ENCODE measurements at places on chromosomes 6 and 20.

GRCh38 chr20:56806952-56807517, 177.9 kb downstream of the TFAP2C start:
- no peak for DNase-seq

DNA sequence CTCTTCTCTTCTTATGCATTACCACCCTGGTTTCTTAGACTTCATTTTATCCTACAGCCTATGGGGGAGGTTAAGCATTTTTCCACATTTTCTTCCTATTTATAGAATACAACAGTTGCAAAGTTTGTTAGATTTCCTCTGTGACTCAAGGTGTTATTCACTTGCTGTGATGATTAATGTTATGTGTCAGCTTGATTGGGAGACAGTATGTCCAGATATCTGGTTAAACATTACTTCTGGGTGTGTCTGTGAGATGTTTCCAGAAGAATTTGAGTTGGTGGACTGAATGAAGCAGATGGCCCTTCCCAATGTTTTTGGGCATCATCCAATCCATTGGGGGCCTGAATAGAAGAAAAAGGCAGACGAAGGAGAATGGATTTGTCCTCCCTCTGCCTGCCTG, 131.3 kb downstream of the C6orf118 start:
- DNase-seq, result peak; percentile 22

- no peak for DNase-seq
Measured at GRCh38 chr6:33845031-33845745, 41.4 kb upstream of the MLN start.

- peak; percentile 18 for DNase-seq
Measured at GRCh38 chr20:37651932-37652331, 41.9 kb upstream of the CTNNBL1 start.

DNA sequence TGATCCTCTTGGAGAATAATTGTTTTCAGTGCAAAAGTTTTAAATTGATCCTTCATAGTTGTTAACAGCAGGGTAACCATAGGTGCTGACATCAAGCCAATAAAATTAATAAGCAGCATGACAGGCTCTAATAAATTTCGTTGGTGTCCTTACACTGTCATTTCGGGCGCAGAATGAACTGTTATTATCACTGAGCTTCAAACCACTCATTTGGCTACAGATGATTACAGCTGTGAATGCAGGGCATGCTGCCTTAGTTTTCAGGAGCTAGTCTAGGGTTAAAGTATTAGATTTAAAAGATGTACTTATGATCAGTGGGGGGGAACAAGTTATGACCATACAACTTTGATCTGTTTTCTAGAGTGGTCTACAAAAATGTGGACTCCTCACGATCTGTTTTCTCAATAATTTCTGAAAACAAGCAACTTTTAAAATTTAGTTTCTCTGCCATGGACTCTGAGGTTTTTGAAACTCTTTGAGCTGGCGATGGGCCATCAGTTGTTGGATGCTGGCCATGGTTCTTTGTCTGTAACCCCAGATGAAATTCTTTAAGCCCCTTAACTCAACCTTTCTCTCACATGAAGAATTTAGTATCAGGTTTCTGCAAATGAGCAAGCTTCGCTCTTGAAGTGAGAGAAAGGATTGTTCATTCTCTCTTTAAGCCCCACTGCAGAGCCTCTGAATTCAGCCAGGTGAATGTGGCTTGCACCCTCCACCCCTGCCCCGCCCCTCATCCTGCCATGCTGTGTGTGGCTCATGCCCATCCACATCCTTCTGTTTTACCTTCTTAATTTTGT, 99.1 kb upstream of the MTHFD1L start:
- no peak for DNase-seq

- DNase-seq, result peak; percentile 88
Measured at GRCh38 chr6:31058128-31058894, 48.0 kb downstream of the MUC22 start.

- DNase-seq, result no peak
Measured at GRCh38 chr6:164882236-164882635, 427.2 kb downstream of the C6orf118 start.

GRCh38 chr20:49846206-49846807, 33.7 kb downstream of the SLC9A8 start:
- DNase-seq, result peak; percentile 62

GRCh38 chr20:34088305-34089174, 23.5 kb downstream of the EIF2S2 start:
- DNase-seq, result no peak

DNA sequence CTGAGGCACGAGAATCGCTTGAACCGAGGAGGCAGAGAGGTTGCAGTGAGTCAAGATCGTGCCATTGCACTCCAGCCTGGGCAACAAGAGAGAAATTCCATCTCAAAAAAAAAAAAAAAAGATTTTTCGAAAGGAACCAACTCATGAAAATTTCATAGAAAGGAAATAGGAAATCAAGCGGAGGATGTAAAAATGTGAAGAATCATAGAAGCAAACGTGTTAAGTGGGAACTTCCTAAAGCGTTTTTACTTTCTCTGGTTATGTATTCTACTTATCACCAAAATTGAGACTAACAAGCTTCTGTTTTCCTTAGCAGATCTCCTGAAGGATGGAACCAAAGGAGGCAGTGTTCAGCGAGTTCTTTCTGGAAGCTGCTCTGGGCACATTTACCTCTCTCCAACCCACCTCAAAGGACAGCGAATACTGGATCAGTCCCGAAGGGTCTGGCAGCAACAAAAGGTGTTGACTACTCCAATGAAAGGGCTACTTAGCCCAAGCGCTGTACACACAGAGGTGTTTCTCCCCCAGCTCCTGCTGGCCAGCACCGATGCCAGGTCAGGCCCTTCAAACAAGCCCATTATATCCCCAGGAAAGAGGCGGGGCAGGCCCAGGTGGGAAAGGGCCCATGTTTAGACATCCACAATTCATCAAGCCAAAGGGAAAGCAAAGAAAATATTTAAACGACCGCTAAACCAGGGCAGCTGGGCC, 327.5 kb upstream of the JARID2 start:
- no peak for DNase-seq

DNA sequence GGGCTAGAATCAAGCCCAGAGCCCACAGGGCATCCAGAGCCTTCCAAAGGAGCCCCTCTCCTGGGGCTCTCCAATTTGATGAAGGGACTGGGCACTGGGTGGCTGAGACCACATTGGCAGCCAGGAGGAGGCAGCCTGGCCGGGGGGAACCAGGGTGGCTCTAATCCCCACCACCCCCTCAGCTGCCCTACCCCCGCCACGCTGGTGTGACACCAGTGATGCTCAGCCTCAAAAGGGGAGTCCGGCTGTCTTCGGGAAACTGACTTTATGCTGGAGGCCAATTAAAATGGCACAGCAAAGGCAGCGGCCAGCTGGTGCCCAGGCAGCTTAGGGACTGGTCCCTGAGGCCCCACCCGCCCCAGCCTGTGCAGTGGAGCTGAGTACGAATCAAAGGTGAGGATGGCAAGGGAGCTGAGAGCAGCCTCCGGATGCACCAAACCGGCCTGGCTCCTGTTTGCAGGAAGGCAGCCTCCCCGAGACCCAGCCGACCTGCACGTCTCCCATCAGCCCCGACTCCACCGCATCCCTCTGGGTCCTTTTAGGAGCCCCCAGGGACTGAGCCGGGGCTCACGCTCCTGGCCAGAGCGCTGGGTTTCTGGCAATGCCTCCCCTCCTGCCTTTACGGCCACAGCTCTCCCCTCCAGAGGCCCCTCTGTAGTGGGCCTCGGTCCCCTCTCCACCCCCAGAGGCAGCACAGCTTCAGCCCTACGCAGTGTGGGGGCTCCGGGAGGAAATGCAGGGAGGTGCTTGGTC, 28.5 kb downstream of the CHRNA4 start:
- no peak for DNase-seq

GRCh38 chr20:56004611-56005388, 519 bp downstream of the CBLN4 start:
- no peak for DNase-seq

GRCh38 chr6:159252955-159253508, 83.8 kb downstream of the FNDC1 start:
- peak; percentile 41 for DNase-seq

DNA sequence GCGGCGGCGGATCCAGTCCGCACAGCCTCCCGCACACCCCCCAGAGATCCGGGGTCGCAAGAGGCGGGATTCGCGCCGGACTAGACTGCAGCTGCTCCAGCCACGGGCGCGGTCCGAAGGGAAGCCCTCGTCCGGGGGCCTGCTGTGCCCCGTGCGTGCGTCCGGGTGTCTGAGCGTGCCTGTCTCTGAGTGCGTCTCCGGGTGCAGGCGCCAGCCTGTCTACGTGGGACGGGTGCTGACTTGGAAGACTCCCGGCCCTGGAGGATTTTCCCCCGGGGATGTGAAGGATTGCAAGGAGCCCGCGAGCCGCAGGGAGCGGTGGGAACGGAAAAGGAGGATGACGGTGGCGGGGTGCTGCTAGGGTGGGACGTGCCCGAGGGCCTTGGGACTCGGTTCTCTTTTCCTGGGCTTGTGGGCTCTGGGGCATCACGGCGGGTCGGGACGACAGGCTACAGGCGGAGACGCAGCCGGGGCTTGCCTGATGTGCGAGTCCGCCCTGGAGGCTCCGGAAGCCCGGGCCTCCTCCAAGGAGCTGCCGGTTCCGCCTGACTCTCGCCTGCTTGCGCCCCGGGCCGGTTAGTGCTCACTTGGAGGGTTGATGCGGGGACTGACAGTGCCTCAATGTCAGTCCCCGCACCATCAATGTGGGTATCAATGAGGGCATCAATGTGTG, 5.7 kb downstream of the MAFB start:
- peak; percentile 87 for DNase-seq

- no peak for DNase-seq
Measured at GRCh38 chr6:141641406-141641805, 491.3 kb upstream of the GJE1 start.

DNA sequence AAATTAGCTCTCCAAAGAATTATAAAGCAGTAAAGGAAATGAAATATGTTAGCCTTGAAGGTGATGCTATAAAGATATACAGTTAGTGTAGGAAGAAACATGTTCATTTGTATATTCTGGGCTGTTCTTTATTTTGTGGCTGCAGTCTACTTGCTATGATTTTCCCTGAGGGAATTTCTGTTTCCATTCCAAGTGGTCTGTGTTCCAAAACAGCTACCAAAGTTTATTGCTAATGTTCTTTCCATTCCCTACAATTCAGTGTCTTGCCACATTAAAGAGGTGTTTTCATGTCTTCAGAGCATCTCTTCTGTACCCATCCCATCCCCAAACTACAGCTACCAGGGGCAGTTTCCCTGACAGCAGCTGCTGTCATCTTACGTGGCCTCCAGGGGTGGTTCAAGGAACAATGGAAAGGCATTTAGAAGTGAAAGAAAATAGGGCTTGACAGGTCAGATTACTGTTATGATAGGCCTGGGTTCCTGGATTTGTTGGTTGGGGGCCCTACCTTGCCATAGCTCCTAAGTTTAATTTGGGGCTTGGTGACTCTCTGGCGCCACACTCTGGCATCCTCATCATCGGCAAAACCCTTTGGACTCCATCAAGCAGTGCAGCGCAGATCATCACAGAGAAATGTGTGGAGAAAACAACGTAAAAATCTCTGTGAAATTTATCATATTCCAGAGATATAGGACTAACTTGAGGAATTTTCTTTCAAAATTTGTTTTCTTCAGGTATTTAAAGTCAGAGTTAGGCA, 33.8 kb upstream of the AIG1 start:
- no peak for DNase-seq

- DNase-seq, result no peak
Measured at GRCh38 chr6:34865107-34865506, 22.7 kb downstream of the TAF11 start.

GRCh38 chr6:57342148-57342669, 24.8 kb downstream of the PRIM2 start:
- DNase-seq, result no peak

DNA sequence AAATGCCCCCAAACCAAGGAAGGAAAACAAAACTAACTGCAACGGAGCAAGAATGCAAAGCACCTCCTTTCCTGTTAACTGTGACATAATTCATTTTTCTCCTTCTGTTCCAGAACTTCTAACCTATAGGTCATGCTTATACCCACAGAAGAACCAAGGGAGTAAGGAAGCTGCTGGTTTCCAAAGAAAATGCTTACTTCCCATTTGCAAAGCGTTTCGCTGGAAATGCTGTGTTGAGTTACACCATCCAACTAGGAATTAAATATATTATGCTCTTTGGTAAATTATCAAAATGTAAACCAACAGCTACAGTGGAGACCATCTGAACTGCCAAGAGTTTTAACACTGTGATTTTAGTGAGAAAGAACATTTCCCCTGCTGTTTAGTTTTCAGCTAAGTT, 42.9 kb downstream of the ATXN1 start:
- no peak for DNase-seq

DNA sequence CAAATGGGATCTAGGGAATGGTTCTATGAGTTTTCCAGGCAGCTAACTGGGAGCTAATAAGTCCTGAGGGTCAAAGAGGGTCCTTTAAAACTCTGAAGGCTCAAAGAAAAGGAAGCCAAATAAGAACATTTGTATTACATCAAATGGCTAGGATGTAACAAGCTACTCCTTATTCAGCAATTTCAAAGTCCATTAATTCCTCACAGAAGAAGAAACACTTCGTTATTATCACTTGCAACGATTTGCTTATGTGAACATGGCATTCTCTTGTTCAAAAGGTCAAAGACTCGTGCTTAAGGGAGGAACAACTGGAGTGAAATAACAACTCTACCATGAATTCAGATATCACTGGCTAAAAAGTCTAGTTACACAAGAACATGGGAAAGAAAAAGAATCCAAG, 70.8 kb upstream of the FBXO30 start:
- no peak for DNase-seq

DNA sequence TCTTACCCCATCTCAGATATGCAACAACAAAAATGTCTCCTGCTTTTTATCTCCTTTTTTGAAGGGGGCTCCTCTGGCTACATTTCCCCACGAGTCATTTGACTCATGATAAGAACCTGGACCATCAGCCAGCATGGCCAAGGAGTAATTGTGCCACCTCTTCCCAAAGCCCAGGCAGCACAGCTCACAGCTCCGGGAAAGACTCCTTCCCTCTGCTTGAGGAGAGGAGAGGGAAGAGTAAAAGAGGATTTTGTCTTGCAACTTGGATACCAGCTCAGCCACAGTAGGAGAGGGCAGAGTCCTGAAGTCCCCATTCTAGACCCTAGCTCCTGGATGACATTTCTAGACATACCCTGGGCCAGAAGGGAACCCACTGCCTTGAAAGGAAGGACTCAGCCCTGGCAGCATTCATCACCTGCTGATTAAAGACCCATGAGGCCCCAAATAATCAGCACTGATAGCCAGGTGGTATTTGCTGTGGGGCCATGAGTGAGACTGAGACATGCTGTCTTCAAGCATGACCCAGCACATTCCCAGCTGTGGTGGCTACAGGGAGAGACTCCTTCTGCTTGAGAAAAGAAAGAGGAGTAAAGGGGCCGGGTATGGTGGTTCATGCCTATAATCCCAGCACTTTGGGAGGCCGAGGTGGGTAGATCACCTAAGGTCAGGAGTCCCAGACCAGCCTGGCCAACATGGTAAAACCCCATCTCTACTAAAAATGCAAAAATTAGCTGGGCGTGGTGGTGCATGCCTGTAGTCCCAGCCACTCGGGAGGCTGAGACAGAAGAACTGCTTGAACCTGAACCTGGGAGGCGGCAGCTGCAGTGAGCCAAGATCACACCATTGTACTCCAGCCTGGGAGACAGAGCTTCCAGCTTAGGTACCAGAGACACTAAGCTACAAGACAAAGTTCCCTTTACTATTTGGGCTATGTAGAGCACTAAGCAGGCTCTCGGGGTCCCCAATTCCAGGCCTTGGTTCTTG, 28.1 kb downstream of the NCOA6 start:
- DNase-seq, result no peak

- no peak for DNase-seq
Measured at GRCh38 chr6:162157167-162157870, 570.2 kb downstream of the PRKN start.

Measured in AG08395 (cell line).